ENCODE measurements at places on chromosomes 11 and 22.

GRCh38 chr11:10457901-10458300 is 2.8 kb downstream of the AMPD3 start:
- DNase-seq = no peak

GRCh38 chr11:20627026-20627425 is 27.6 kb downstream of the SLC6A5 start:
- no peak for DNase-seq

GRCh38 chr11:110519796-110520195 is 90.0 kb downstream of the FDX1 start:
- no peak for DNase-seq

GRCh38 chr22:29799217-29799680 is 32.1 kb downstream of the UQCR10 start:
- DNase-seq = no peak

- DNase-seq = no peak
Observed at GRCh38 chr22:42288791-42289190, 18.3 kb upstream of the TCF20 start.

GRCh38 chr11:9529334-9529650 is 44.2 kb upstream of the WEE1 start:
- no peak for DNase-seq

- DNase-seq = no peak
Observed at GRCh38 chr11:123448823-123449222, 18.8 kb downstream of the GRAMD1B start.

DNA sequence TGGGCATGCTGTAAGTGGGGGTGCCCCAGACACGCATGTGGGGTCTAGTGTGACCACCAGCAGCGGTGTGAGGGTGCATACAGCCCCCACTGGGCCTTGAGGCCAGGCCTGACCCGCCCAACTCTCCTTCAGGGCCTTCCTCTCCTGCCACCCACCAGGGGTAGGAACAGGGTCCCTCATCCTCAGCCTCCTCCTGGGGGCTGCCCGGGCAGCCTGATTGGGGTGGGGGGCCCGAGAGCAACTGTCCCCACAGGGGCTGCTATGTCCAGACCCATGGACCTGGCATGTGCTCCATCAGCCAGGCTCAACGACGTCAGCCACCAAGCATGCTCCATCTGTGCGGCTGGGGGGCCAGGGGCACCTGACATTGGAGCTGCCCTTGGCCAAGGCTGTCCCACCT is 27.2 kb downstream of the RTN4R start:
- no peak for DNase-seq

DNA sequence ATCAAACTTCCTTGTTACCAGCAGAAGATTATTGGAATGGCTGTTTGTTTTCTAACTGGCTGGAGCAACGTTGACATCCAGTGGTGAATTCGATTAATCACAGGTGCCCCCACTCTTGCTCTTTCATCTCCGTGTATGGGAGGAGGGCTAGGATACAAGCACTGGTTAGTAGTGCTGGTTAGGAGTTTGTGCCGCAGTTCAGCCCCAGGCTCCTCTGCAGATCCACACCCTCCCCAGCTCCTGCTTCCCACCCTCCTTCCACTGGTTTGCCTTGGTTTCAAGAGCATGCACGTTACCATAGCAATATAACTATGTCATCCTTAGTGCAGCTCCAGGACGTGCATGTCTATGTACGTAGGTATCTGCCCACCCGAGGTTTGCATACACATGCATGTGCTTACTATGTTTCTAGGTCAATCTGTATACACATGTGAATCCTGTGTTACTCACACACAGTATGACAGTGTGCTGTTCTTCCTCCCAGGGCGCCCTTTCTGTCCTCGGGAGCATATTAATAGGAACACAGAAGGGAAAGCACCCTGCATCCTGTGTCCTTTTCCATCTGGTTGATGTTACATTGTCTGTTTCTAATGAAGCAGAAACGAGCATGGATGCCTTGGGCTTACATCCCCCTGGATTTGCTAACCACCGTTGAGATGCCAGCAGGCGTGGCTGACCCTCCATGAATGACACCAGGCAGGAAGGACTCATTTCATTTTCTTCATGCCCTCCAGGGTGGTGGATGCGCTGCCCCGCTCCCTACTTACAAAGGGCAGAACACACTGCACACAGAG is 539.3 kb downstream of the OPCML start:
- DNase-seq = no peak

DNA sequence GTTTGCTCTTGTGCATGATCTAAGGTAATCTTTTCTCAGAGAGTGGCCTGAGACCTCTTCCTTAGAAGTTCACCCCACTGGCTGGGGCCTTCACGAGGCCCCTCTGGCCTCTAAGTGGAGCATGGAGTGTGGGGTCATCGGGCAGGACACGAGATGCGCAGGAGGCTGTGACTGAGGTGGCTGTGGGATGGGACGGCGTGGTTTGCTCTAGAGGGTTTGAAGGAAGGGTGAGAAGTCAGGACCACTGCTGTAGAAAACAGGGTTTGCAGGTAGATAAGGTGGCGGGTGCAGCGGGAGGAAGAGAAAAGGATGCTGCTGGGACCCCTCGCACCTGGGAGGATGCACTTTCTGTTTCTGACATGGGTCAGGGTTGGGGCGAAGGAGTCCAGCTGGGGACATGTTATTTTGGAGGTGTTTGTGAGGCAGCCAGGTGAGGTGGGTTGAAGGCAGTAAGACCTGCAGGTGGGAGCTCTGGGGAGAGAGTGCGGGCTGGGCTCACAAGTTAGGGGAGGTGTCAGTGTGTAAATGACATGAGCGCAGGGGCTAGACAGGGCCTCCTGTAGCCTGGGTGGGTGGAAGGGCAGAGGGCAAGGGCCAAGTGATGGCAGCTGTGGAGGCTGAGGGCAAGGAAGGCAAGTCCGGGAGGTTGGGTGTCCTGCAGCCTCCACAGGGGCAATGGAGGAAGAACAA is 62.5 kb downstream of the KCNQ1 start:
- no peak for DNase-seq

DNA sequence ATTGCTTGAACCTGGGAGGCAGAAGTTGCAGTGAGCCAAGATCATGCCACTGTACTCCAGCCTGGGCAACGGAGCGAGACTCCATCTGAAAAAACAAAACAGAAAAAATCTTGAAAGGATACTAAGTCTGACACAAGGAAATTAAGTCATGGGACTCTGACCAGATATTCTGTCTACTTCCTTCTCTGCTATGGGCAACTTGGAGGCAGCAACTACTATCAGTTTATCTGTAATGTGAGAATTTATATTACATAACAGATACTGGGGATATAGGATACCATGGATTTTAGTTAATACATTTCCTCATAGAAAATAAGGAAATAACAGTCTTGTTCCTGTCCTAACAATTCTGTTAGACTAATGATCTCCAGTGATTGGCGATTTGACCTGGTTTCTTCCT is 1.6 kb upstream of the SGSM3 start:
- no peak for DNase-seq

DNA sequence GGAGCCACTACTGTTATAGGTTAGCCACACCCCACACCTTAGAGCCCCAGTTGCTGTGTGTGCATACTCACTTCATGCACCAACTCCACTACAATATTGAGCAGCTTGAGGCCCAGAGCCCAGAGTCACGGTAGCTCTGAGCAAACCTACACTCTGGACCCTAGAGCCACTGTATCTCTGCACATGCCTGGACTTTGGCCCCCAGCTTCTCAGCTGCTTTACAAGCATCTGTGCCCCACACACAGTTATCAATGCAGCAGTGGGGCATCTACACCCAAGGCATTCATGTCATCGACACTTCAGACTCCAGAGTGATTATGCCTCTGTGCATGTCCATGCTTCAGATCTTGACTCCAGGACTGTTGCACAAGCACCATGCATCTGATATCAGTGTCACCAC is 2.3 kb upstream of the OR5B12 start:
- DNase-seq = no peak

GRCh38 chr11:83678831-83679584 is 392.8 kb upstream of the CCDC90B start:
- DNase-seq = no peak
